ENCODE measurements at places on chromosomes 1 and 21.

DNA sequence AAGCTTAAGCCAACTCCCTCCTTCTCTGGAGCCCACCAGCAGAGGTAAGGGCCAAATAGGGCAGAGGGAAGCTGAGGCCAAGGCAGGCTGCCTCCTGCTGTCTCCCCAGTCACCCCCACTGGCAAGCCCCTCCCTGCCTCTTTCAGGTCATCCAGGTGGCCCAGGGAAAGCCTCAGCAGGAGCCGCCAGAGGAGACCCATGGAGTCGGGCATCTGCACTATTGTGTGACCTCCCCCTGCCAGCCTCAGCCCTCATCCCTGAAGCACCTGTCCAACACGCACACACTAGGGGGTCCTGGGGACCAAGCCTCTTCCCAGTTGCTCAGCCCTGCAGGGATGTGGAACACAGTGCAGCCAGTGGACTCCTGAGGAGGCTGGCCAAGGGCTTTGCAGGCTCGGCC lies 5.3 kb upstream of the NAXE start:
- no peak for DNase-seq

DNA sequence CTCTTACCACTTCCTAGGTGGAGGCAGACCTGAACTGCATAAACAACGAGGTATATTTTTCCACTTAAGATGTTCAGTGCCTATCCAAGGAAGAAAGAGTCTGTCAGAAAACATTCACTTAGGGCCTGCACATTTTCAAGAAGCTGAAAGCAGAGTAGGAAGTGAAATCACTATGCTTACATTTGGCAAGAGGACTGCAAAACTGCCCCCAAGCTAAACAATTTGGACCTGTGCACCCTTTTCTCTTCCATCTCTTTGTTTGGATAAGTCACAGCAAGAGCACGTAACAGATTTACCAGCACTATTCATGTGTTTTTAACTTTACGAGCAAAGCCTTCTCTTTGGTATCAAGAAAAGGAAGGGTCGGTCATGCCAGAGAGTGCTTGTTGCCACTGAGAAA lies 13.2 kb upstream of the BEND5 start:
- no peak for DNase-seq

DNA sequence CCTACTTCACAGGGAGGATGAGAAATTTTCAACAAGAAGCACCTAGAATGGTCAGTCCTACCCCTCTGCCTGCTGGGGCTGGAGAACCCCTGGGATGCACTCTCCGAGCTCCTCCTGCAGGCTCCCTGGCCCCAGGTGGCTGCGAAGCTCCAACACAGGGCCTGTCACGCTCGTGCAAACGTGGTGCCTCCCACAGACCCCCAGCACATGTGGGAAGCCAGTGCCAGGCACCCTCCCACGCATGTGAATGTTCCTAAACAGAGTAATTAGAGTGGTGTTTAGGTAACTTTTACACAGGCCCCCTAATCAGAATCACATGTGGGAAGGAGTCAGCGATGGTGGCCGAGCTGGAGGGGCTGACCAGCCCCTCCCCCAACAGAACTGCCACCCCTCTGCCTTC lies 28.4 kb downstream of the GLIS1 start:
- no peak for DNase-seq

DNA sequence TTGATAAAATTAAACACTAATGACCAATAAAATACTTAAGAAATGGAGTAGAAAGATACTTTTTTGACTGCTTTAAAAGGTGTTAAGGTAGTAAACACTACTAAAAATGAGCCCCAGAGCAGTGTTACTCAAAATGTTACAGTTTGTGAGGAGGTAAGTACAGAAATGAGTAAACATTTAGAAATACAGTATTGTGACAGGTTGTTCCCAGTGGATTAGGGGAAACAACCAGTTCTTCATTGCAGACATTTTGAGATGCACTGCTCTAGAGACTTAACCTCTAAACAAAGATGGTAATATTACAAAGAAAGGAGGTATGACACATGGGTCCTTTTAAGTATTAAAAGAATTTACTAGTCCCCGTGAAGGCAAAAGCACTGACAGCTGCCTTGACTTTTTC lies 12.7 kb downstream of the DHX9 start:
- no peak for DNase-seq

- DNase-seq, result peak; percentile 72
Measured at GRCh38 chr1:33010932-33011731, 25.6 kb downstream of the AK2 start.

DNA sequence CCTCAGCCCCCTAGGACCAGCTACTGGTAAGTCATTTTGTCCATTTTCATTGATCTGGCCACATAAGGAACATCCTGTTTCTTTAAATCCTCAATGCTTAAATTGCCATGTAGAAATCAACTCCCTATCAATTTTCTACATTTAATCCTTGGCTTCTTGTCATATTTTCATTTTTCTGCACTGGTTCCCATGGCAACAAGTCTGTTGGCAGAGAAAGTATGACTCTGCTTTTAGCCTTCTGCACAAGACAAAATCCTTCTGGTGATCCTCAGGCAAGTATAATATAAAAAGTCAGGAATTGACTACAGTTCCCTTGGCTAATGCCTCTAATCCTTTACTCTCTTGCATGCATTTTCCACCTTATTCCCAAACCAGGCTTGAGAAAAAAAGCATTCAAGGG lies 65.0 kb downstream of the LRRC40 start:
- DNase-seq, result peak; percentile 51

DNA sequence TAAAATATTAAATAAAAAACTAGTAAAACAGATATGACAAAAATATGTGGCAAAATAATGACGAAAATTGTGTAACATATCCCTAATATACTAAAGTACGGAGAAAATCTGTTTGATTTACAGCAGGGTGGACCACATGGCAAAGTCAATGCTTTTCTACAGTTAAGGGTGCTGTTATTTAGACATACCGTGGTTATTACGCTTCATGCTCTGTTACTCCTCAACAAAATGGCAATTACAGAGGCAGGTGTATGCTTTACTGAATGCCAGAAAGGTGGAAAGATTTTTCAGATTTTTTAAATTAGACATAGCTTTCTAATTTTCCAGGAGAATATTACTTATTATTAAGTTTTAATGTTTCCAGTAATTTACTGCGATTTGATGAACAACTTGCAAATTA lies 343.9 kb upstream of the DPYD start:
- DNase-seq, result no peak

- DNase-seq, result peak; percentile 59
Measured at GRCh38 chr1:152654110-152654509, 9.1 kb upstream of the LCE2D start.

GRCh38 chr1:169892927-169893644 lies 610 bp downstream of the SCYL3 start:
- no peak for DNase-seq

GRCh38 chr21:33950431-33951079 lies 35.0 kb upstream of the ATP5PO start:
- DNase-seq, result no peak

GRCh38 chr1:240595476-240595875 lies 16.5 kb downstream of the GREM2 start:
- DNase-seq, result no peak

DNA sequence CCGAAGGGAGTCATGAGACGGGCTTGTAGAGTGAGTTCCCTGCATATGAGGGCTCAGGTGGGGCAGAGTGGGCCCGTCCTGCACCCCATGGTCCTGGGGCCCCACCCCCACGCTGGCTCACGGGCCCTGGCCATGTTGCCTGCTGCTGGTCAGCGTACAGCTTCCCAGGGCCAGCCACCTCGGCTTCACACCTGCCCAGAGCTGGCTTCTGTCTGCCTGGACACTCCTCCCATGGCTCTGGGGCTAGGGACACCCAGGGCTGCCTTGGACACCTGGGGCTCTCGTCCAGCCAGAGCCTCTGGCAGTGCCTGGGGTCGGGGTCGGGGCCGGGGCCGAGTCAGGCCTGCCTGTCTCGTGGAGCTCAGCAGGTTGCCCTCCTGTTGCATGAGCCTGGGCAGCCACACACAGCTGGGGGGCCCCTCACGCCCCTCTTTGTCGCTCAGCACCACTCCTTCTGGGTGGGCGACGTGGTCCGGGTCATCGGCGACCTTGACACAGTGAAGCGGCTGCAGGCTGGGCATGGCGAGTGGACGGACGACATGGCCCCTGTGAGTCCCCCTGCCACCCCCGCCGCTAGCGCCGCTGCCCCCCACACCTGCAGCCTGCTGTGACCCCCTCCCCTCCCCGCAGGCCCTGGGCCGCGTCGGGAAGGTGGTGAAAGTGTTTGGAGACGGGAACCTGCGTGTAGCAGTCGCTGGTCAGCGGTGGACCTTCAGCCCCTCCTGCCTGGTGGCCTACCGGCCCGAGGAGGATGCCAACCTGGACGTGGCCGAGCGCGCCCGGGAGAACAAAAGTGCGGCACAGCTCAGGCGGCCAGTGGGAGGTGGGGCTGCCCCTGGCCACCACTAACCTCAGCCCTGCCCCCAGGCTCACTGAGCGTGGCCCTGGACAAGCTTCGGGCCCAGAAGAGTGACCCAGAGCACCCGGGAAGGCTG lies 5.5 kb upstream of the MMP23B start:
- peak; percentile 42 for DNase-seq

DNA sequence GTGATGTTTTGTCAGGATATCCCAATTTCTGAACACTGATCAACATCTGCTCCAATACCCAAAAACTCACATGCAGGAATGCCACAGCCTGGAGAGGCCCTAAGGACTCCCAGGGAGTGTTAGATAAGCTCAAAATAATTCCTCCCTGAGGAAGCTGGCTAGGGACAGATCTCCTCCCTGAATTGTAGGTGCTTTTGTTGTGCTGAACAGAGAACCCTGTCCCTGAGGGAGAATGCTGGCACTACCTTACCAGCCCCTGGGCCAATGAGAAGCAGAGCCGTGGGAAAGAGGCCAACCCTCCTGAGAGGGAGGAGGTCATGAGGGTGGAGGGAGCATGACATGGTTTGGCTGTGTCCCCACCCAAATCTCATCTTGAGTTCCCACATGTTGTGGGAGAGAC lies 73.6 kb upstream of the PTGFRN start:
- DNase-seq, result no peak

- no peak for DNase-seq
Measured at GRCh38 chr21:43640400-43640799, 18.9 kb downstream of the HSF2BP start.

DNA sequence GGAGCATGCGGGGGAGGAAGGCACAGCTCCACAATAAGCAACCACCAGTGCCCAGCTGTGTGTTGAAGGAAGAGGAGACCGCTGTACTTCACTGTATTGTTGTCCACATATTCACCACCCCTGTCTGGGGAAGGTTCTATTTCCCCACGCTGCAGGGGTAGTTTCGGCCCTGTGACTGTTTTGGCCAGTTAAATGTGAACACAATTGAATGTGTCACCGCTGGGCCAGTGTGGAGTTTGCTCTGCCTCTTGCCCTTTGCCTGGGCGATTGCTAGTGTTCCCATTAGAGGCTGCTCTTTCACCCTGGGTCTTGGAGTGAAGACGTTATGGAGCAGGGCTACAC lies 32.6 kb downstream of the UBE4B start:
- no peak for DNase-seq

- DNase-seq, result no peak
Measured at GRCh38 chr1:170073893-170074249, 624 bp downstream of the KIFAP3 start.

- no peak for DNase-seq
Measured at GRCh38 chr1:47023268-47024140, at the start of gene CYP4X1. CYP4X1 (plus strand) TSS chr1:47023669; CDS start chr1:47023818, 149 bp downstream.

- DNase-seq, result no peak
Measured at GRCh38 chr1:92747735-92748134, 37.2 kb downstream of the EVI5 start.

- no peak for DNase-seq
Measured at GRCh38 chr1:62953633-62954032, 169.7 kb downstream of the ATG4C start.

GRCh38 chr1:187396929-187397796 lies 568.4 kb downstream of the PLA2G4A start:
- no peak for DNase-seq

GRCh38 chr21:41786509-41786987 lies 19.7 kb upstream of the RIPK4 start:
- DNase-seq, result no peak

DNA sequence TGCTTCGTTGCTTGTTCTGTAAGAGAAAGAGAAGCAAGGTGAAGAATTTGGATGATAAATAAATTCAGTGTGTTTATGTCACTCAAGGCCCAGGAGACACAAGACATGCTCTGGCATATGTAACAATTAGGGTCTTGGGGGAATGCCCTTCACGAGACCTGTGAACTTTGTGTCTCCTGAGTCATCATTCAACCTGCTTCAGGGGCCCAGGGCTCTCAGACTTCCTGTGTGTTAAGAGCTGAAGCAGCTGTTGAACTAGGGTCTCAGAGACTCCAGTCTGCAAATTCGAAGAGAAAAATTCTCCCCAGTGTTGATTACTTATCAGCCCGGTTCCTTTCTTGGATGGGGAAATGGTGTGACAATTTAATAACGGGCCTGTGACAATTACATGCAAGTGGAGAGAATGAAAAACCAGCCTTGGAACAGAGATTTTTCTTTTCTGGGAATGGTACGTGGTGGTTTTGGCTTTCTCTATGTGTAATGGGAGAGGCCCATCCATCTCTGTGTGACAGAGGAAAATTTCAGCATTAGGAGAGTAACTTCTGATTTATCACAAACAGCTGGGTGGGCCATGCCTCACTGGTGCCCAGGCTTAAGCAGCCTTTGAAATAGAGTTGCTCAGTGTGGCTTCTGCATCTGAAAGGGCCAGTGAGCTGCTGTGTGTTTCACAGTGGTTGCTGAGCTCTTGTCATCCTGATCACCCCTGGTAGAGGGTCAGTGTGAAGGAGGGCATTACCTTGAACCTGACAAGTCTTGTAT lies 22.4 kb downstream of the HUNK start:
- DNase-seq, result no peak

GRCh38 chr21:42534421-42535378 lies 21.0 kb downstream of the SLC37A1 start:
- no peak for DNase-seq

GRCh38 chr1:171934664-171935063 lies 93.4 kb downstream of the DNM3 start:
- DNase-seq, result no peak

DNA sequence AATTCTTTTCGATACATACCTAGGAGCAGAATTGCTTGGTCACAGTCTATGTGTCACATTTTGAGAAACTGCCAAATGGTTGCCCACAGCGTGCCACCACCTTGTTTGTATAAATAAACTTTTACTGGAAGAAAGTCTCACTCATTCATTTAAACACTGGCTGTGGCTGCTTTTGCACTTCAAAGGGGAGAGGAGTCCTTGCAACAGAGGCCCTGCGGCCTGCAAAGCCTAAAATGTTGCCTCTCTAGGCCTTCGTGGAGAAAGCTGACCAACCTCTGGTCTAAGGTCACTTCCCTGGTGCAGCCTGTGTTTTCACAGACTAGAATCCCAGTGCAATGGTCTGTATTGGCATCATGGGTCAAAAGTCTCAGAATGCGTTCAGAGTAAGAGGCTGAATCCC lies 8.3 kb downstream of the RIPK4 start:
- no peak for DNase-seq

GRCh38 chr21:25330266-25330665 lies 277.0 kb downstream of the MRPL39 start:
- DNase-seq, result no peak

- no peak for DNase-seq
Measured at GRCh38 chr1:107076841-107077240, 20.4 kb downstream of the PRMT6 start.

GRCh38 chr1:75616436-75617433 lies 5.8 kb upstream of the SLC44A5 start:
- peak; percentile 56 for DNase-seq
